Aorta (tissue), 5 donors: ENCODE measurements at places on chromosomes 13 and 19.

- no peak for DNase-seq
Measured at GRCh38 chr13:26727633-26728032, 33.0 kb downstream of the GPR12 start.

- DNase-seq: peak; percentile 97
Measured at GRCh38 chr19:55586976-55587668, 6.5 kb upstream of the ZNF579 start.

- DNase-seq: peak; percentile 90
Measured at GRCh38 chr13:109784590-109785140, 1.7 kb downstream of the IRS2 start.

GRCh38 chr19:53994811-53995210 is 3.4 kb downstream of the CACNG6 start:
- no peak for DNase-seq

DNA sequence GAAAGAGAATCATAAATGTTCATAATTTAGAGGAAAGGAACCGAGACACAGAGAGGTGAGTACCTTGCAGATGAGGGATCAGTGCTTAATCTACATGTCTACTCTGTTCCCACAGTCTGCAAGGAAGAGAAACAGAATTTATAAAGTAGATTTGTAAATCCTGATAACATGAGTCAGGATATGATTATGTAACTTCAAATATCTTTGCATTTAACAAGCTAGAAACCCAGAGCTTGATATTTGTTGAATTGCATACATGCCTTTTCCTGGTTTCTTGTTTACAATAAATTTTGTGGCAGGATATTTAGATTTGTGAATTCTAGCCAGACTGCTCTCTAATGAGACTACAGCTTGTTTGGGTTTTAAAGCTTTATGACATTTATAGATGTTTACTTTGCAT is 219.2 kb downstream of the ENOX1 start:
- no peak for DNase-seq

DNA sequence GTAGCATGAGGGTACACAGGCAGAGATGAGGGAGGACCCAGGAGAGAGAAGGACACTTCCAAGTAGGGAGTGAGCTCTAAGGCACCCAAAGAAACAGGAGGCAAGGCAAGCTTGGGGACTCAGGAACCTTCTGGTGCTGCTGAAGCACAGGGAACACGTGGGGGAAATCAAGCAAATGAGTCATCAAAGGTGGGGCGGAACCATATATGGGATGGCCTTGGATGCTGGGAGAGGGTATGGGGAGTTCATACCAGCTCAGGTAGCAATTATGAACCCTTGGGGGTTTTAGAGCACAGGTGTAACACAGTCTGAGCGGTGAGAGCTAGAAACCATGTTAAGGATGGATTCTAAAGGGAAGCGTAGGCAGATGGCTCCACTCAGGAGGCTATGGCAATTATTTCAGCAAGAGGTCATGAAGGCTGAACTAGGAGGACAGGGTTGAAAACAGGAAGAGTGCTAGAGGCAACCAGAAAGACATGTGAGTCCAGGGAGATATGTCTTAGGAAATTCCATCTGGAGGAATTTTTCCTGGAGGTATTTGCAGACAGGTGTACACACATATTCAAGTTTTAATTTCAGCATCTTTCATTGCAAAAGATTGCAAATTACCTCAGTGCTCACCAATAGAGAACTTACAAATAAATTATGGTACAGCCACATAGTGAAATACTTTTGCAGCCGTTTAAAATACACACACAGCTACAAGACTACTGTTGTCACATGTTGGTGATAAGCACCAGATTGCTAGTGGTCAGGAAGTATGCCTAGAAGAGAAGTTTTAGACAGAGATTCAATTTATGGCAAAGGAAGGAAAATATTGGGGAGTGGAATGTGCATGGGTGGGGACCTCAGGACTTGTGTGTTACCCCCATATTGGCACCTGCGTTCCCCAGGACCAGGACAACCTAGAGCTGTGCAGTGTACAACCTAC is 77.0 kb downstream of the STARD13 start:
- DNase-seq: no peak

DNA sequence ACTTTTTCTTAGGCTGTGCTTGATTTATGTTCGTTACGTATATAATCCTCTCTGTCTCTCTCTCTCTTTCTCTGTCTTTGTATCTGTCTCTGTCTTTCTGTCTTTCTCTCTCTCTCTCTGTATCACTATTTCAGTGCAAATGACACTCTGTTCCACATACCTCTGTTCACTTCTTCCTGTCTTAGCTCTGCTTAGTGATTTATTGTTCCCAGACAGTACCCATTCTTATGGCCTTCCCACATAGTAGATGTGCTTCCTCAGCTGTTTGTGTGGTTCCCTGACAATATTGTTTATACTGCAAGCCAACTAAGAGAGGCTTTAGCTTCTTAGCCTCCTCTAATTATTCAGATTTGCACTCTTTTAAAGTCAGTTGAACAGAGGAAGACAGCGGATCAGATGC is 1244.2 kb downstream of the DIAPH3 start:
- no peak for DNase-seq

DNA sequence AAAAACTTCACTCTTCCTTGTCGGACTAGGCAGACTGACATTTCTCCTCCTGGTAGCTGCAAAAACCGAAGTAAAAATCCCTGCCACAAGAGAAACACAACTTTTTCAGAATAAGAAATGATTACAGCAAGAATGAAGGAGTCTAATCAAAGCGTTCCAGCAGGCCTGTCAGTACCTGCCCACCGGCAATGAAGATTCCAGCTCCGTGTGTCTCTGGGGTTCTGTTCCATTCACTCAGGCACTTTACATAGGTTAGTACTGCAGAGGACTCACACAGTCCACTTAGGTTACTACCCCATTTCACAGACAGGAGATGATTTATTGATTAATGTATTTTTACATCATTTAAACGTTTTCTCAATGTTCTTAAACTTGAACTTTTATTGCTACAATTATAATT is 275.5 kb downstream of the NHLRC3 start:
- no peak for DNase-seq

DNA sequence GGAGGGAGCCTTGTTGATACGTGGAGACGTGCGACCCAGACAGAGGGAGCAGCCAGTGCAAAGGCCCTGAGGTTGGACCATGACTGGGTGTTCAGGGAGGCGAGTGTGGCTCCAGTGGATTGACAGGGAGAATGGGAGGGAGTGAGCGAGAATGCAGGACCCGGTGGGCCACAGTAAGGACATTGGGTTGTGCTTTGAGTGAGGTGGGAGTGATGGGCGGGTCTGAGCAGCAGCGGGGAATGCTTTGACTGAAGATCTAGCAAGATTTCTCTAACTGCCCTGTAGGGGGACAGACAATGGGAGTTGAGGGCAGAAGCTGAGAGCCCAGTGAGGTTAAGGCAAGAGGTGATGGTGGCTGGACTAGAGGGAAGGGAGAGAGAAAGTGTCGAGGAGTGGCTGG is 7.7 kb upstream of the NANOS2 start:
- DNase-seq: no peak

GRCh38 chr19:18464646-18465045 is 26.7 kb upstream of the ISYNA1 start:
- peak; percentile 86 for DNase-seq

- DNase-seq: no peak
Measured at GRCh38 chr19:3357271-3357991, 9.0 kb upstream of the NFIC start.

GRCh38 chr13:91762957-91763356 is 364.5 kb downstream of the GPC5 start:
- no peak for DNase-seq

DNA sequence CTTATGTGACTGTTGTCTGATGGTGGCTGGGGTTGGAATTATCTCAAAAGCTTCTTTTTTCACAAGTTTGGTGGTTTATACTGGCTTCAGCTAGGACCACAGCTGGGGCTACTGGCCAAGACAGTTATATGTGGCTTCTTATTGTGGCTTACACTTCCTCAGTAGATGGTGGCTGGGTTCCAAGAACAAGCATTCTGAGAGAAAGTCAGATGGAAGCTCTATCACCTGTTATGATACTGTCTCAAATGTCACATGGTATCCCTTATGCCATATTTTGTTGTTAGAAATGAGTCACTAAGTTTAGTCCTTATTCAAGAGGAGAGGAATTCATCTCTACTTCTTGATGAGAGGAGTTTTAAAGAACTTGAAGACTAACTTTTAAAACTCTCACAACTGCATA is 41.6 kb downstream of the NDFIP2 start:
- no peak for DNase-seq

- no peak for DNase-seq
Measured at GRCh38 chr13:108525827-108526226, 103.6 kb upstream of the MYO16 start.

DNA sequence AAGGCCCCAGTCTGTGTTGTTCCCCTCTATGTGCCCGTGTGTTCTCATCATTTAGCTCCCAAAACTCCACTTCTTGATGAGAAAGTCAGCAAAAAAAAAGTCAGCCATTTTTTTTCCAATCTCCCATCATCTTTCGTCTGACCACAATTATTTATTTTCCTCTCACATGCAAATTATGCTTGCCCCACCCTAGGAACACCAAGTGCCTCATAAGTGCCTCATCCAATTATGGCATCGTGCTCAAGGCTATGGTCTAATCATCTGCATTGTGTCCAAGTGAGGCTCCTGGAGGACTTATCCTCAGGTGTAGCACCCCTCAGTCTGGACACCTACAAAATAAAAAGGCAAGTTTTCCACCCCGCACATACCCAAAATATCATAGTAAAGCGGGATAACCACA is 20.8 kb upstream of the IPO5 start:
- DNase-seq: no peak

GRCh38 chr13:58598241-58598640 is 966.7 kb downstream of the PCDH17 start:
- DNase-seq: no peak

DNA sequence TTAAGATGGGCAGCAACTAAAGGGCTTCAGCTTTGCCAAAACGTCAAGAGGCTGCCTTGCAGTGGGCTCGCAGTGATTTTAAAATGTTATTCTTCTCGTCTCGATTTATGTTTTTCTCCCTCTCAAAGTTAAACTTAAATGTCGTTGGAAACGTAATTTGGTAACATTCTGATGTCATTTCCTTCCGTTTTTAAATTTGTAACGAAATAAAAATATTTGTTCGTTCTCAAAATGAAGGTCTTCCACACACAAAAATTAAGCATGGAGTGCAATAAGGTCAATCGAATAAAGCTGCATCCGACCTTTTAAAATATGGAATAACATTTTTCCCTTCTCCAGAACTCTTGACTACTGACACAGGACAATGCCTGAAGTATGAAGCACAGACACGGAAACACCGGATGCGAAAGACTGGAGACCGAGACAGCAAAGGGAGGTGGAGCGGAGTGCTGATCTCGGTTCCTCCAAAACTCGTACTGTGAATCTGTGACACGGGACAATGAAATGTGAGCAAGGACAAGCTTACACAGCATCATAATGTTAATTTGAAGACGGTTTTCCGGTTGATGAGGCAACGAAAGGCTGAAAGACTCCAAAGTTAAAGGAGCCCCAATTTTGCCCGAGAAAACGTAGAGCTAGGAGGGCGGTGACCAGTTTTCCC is 850 bp downstream of the MTMR6 start:
- DNase-seq: no peak

GRCh38 chr13:99307648-99308339 is 595 bp upstream of the GPR183 start:
- DNase-seq: no peak

DNA sequence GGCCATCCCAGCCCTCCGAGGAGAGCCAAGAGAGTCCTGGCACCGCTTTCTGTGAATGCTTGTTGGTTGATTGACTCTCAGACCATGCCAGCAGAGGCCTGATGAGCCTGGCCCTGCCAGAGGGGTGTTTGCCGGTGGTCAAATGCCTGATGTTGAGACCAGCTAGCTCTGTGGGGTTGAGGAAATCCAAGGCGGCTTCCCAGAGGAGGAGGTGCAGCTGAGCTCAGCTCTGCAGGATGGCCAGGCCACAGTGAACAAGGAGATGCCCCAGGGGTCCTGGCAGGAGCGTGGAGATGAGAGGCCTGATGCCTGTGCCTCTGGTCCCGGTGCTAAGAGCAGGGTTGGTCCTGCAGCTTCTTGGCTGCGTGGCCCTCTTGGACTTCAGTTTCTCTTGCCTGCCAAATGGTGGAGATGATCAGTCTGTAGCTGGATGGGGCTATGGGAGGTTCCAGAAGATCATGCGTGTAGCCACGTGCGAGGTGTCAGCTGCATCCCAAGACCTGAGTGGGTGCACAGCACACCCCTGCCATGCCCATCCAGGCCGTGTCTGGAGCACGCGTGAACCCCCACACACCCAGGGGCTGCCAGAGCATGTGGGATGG is 16.8 kb downstream of the NFIC start:
- DNase-seq: peak; percentile 72

- DNase-seq: peak; percentile 73
Measured at GRCh38 chr19:1395194-1396018, 5.9 kb downstream of the GAMT start.

DNA sequence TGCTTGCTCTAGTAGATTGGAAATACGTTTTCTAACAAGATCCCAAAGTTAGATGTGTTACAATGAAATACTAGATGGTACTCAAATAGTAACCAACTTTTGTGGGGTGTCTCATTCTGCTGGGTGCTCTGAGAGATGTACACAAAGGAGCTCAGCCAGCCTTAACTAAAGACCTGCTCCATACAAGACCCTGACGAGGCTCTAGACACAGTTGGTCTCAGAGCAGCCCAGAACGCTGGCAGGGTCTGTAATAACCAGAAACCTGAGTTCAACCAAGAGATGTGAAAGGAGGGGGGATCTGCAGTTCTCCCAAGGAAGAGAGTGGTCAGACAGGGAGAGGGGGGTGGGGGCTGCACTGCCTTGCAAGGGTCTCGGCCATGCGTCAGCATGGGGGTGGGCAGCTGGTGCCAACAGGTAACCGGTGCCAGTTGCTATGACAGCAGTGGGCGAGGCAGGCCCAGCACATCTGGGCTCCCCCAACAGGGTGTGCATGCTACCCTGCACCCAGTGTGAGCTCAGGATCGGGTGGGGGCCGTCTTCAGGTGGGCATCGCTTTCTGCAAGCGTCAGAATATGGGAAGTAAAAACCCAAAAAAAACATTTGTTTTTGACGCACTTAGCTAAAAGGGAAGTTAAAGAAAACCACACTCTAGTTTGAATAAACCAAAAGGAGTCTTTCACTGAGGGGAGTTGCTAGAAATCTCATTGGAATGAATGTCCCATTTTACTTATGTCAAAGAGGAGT is 68.0 kb upstream of the GPR183 start:
- DNase-seq: peak; percentile 73

DNA sequence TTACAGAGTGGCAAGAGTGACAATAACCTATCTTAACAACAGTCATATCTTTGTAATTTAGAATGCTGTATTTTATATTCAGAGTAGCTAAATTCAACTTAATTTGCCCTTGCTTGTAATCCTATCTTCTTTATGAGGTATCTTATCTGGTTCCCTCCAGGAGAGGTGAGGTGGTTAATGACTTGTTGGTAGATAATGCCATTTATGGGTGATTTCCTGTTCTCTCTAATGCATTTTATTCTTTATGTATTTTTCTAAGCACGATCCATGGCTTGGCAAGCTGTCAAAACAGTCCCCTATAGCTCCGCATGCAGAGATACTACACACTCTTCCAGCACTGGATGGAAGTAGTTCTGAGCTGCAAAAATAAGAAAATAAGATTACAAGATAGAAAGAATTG is 267.9 kb downstream of the LMO7 start:
- DNase-seq: no peak

- no peak for DNase-seq
Measured at GRCh38 chr13:78468621-78469020, 134.7 kb downstream of the POU4F1 start.
